CD4-positive, alpha-beta memory T cell (primary cell): ENCODE measurements at places on chromosomes 5 and 9. TPM values are rescaled to one million over a fixed set of nuclear protein-coding genes. Genes with fewer than 3 reads are reported as not detected.

DNA sequence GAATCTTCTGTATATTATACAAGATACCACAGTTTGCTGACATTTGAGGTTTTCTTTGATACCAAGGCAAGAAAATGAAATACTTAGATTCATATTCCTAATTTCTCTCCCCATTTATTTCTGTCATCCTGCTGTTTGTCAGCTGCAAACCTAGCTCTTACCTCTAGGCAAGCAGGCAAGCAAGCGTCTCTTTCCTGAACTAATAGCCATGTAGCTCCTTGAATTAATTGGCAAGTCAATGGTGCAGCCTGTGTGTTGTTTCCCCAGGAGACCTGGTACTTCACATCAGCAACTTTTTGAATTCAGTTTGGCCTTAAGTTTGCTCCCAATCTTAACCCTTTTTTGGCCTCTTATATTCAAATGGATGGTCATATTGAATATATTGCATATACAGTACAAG, 573.6 kb upstream of the ARRDC3 start:
- no peak for DNase-seq

The TGFBI gene
- 12.7 TPM for total RNA-seq

The PCDHA13 gene
- total RNA-seq = not detected

GRCh38 chr5:171810227-171810626, 24.6 kb downstream of the SMIM23 start:
- no peak for DNase-seq

GRCh38 chr5:76376148-76376865, 26.8 kb upstream of the IQGAP2 start:
- no peak for DNase-seq

- no peak for DNase-seq
Observed at GRCh38 chr5:164433106-164433870, 927.9 kb downstream of the MAT2B start.

- no peak for DNase-seq
Observed at GRCh38 chr5:95956021-95956899, 5.4 kb downstream of the ELL2 start.

GRCh38 chr5:157571357-157571827, 4.2 kb downstream of the ADAM19 start:
- DNase-seq = peak; percentile 73

DNA sequence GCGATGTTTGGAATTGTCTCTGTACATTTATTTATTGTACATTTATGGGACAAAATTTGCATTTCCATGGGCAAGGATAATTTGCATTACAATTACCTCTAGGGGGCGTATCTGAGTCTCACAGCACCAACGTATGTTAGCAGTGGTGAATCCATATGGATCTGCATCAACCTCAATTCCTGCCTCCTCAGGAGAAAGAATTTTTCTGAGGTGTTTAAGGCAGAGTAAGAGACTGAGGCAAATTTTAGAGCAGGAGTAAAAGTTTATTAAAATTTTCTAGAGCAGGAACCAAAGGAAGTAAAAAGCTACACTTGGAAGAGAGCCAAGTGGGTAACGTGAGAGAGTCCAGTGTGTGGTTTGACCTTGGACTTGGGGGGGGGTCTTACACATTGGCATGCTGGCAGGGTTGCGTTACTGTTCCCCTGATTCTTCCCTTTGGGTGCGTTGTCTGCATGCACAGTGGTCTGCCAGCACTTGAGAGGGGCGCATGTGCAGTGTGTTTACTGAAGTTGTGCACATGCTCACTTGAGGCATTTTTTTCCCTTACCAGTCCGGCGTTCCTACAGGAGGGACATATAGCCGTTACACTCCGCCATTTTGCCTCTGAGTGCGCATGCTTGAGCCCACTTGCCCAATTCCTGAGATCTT, 21.0 kb upstream of the RAB14 start:
- no peak for DNase-seq

The NR5A1 gene
- total RNA-seq = not detected

- no peak for DNase-seq
Observed at GRCh38 chr9:76897804-76898525, 7.9 kb downstream of the PRUNE2 start.

- no peak for DNase-seq
Observed at GRCh38 chr5:74328221-74328630, 312.3 kb downstream of the ENC1 start.

The LEAP2 gene
- 8.1 TPM for total RNA-seq

DNA sequence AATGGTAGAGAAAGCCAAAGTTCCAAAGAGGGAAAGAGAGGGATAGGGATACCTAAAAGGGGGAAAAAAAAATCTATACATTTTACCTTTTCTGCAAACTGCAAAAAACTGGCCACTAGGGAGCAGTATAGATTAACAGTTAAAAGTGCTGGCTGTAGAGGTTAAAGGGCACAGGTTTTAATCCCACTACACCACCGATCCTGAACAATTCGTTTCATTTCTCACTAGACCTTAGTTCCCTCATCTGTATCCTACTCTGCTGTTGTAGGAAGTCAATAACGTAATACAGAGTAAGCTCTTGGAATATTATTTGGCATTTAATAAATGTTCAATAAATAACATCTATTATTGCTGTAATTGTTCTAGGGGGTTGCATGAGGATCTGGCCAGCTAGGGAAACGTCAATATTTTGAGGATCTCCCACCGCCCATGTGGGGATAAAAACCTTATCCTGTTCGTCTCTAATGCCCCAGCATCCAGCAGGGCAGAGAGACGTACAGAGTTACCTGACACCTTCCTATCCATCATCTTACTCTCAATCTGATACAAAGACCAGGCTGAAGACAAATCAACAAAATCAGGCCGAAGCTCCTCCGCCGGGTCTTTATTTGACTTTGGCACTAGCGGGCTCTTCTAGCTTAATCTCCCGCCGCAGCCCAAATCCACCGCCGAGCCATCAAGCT, 757 bp downstream of the CDC26 start:
- peak; percentile 62 for DNase-seq

GRCh38 chr9:112810696-112811490, 60.3 kb downstream of the SNX30 start:
- no peak for DNase-seq
